ENCODE measurements at places on chromosomes 6 and 20.

GRCh38 chr6:140979642-140980091, 1153.1 kb upstream of the GJE1 start:
- DNase-seq = no peak

- DNase-seq = no peak
Measured at GRCh38 chr20:573414-574296, 30.1 kb upstream of the CSNK2A1 start.

GRCh38 chr20:20211274-20211987, 156.5 kb upstream of the INSM1 start:
- DNase-seq = no peak

GRCh38 chr6:53741034-53741823, 53.6 kb upstream of the LRRC1 start:
- no peak for DNase-seq

- DNase-seq = no peak
Measured at GRCh38 chr6:39907871-39908575, 26.2 kb downstream of the MOCS1 start.

GRCh38 chr6:143807103-143807772, 35.9 kb upstream of the LTV1 start:
- DNase-seq = no peak

DNA sequence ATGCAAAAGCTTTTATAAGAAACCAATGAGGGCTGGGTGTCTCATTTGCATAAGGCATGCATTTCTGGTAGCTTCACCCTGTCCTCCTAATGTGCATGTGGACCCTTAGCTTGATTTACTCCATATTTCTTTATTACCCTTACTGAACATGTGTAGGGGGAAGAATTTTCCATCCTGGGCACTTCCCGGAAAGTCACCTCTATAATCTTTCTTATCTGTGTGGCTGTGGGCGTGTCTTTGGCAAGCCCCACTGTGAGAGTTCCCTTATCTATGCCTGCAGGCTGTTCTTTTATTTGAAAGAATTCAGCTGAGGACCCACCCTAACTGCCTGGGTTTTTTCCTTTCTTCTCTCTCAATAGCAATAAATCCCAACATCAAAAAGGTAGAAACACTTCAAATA, 627.8 kb downstream of the DOK5 start:
- no peak for DNase-seq
